ENCODE measurements at places on chromosomes 1 and 21.
A peak's percentile ranks its signal among the peaks of the same experiment; 100 is the strongest.

GRCh38 chr1:109616391-109616790, 3.0 kb downstream of the GNAT2 start:
- DNase-seq, result no peak

GRCh38 chr1:72101840-72102632, 180.3 kb downstream of the NEGR1 start:
- no peak for DNase-seq

- no peak for DNase-seq
Observed at GRCh38 chr1:235054936-235055335, 73.7 kb downstream of the TOMM20 start.

GRCh38 chr1:12464045-12464461, 154.0 kb downstream of the DHRS3 start:
- no peak for DNase-seq

GRCh38 chr1:109218516-109218915, 4.8 kb downstream of the SARS1 start:
- DNase-seq, result no peak

GRCh38 chr1:67149179-67149770, 14.5 kb upstream of the C1orf141 start:
- peak; percentile 83 for DNase-seq

DNA sequence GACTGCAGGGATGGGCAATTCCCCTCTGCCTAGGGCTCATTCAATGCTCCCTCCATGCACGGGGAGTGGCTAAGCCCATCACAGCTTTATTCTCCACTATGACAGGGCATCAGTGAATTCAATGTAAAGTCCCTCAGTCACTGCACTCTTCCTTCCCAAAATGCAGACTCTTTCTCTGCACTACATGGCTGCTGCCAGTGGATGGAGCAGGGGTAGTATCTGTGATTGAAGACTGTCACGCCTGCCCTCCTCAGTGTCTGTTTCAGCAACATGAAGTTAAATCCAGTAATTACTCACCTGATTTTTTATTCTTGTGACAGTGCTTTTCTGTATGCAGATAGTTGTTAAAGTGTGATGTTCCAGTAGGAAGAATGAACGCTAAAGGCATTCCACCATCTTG, 1323.2 kb downstream of the AMY1C start:
- no peak for DNase-seq

GRCh38 chr1:39569034-39569433, 7.6 kb downstream of the PABPC4 start:
- DNase-seq, result no peak

GRCh38 chr1:76330991-76331603, 256.6 kb downstream of the ST6GALNAC3 start:
- peak; percentile 77 for DNase-seq

- no peak for DNase-seq
Observed at GRCh38 chr1:92933459-92933858, 27.8 kb downstream of the DIPK1A start.

DNA sequence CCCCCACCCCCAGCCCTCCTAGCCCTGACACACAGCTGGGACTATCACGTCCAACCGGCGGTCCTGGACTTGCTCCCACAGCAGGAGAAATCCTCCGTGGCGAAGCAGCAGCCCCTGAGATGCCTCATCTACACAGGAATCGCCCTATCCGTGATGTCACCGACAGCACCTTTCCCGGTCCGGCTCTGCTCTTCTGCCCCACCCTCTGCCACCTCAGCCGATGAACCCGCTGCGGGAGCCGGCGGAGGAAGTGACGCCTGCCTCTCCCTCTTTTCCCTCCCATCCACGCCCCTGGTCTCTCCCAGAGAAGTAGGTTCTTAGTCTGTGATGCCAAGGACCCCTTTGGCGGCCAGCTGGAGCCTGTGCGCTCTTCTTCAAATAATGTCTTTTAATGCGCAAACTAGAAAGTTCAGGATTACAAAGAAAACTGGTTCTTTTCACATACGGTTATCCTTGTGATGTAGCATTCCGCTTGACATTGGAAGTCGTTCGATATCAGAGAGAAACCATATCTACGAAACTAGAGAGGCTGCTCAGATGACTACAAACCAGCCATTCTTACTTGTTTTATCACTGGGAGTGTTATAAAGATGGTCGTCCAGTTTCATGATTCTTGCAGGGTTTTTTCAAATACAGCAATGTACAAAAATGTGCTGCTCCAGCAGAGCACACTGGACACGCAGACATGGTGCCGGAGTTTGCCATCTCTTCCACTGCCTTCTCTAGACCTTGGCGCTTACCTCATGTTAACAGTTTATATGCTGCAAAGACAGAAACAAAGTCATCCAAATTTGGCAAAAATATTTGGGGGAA, 120.3 kb downstream of the PPIAL4G start:
- DNase-seq, result no peak

- DNase-seq, result peak; percentile 96
Observed at GRCh38 chr1:207805841-207806421, 54.1 kb downstream of the CD46 start.

DNA sequence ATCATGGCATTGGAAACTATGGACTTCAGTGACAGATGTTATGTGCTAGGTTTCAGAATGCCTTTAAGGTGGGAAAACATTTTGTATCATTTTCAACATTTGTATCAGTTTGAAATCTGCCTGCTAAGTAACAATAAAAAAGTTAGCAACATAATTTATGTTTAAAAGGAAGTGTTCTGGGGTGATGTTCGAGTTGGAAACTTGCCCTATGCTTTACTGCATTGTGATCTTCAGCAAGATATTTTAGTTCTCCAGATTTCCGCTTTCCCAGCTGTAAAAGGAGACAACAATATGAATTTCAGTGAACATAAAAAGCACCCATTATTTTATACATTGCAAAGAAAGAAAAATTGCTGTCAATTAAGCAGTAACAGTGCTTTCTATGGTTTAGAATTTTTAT, 187.4 kb downstream of the DISC1 start:
- DNase-seq, result no peak

- DNase-seq, result no peak
Observed at GRCh38 chr1:178867670-178868069, 3.2 kb downstream of the ANGPTL1 start.

GRCh38 chr1:202656057-202656456, 54.2 kb downstream of the SYT2 start:
- peak; percentile 11 for DNase-seq

DNA sequence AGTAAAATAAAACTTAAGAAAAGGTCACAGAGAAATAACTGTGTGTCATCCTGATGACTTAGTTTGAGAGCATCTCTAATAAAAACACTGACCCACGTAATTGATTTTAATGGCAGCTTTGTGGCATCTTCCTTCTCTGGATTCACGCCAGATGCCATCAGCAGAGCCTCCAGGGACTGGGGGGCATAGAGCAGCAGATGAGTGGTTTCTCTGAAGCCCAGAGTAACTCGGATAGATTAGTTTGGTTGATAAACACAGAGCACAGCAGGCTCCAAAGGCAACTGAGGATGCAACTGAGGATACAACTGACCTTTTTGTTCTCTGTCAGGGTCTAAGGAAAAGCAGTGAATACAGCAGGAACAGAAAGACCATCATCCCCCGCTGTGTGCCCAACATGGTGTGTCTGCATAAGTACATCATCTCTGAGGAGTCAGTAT, 180.8 kb downstream of the RPS6KC1 start:
- DNase-seq, result peak; percentile 26

DNA sequence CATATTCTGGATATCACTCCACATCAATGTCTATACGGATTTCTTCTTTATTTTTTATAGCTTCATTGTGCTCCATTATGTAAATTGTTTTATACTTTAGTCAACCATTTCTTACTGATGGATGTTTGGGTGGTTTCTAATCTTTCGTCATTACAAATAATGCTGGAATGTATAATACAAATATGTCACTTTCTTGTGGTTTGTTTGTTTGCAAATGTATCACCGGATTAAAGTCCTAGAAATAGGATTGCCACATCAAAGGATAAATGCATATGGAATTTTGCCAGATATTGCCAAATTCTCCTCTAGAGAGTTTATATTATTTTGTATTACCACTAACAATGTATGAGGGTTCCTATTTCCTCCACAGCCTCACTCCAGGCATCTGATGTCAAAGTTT, 48.7 kb upstream of the PRDM2 start:
- peak; percentile 58 for DNase-seq

DNA sequence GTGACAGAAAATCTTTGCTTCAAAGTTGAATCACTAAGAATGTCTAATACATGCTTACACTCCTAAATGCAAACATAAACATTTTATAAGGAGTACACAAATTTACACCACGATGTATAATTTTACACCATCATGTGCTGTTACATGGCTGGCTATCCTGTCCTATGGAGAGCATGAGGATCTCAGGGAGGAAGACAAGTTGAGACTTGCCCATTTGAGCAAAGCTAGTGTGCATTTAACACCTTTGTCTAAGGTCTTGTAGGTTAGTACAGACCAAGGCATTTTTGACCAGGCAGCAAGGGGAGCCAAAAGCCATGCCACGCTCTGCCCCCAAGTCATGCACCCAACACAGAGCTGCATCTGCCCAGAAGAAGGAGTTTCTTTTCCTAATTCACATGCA, 14.5 kb upstream of the COG2 start:
- no peak for DNase-seq

- DNase-seq, result no peak
Observed at GRCh38 chr1:82045221-82045620, 244.5 kb downstream of the ADGRL2 start.

DNA sequence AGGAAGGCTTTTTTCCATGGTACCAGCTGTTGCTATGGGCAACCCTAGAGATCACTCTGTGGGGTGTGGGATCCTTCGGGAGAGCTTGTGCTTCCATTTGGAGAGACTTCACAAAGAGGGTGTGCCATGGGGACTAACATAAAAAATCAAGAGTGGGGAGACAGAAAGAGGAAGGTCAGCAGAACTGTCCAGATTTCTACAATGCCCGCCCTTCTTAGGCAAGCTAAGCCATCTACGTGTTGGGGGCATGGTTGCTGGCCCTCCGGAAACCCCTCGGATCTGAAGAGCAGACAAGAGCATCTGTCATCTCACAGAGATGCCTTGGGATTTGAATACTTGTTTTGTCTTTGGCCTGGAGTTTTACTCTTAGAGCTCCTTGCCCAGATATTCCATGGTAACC, 83.9 kb upstream of the ZNF648 start:
- DNase-seq, result no peak

GRCh38 chr1:221800831-221801230, 58.9 kb upstream of the DUSP10 start:
- no peak for DNase-seq

- DNase-seq, result no peak
Observed at GRCh38 chr1:206559672-206559995, 52.3 kb downstream of the RASSF5 start.

DNA sequence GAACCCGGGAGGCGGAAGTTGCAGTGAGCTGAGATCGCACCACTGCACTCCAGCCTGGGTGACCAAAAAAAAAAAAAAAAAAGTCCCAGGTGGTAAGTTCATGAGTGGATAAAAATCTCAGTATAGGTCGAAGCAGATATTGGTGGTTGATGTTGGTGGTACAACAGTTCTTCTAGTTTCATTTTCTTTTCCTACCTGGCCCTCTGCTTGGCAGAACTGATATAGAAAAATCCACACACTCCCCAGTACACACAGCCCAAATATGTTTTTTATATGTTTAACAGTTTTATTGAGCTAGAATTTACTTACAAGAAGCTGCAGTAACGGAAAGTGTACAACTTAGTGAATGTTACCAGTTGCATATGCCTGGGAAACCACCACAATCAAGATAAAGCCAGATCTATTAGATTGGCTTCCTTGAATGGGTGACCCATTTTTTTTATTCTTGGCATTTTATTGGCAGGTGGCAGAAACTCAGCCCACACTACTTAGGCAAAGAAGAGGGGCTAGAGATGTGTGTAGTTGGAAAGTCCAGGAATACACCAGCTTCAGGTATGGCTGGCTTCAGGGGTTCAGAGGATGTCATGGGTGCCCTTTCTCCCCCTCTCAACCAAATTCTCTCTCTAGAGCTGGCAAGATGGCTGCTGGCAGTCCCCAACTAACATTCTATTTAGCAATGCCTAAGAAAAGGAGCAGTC, 118.3 kb upstream of the SLC25A33 start:
- no peak for DNase-seq
